ENCODE measurements at places on chromosomes 6 and 20.

DNA sequence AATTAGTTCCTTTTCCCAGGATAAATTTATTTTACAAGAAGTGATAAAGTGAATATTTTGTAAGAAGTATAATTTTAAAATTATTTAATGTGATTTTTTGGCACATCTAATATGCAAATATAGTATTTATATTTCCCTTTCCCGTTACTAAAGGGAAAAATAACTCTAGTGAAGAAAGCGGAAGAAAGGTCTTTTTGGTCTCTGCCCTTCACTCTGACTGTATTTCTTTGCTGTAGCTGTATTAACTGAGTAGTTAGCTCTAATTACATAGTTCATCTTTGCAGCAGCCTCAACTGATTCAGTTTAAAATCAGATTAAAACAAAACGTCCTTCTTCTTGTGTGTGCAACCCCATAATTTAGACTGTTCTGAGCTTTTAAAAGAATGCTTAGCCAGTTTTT is 57.4 kb upstream of the RNF144B start:
- no peaks in the 10 kb centered on the region for H3K4me1 ChIP-seq
- no peaks in the 10 kb centered on the region for H3K36me3 ChIP-seq
- no peaks in the 10 kb centered on the region for H3K27me3 ChIP-seq

DNA sequence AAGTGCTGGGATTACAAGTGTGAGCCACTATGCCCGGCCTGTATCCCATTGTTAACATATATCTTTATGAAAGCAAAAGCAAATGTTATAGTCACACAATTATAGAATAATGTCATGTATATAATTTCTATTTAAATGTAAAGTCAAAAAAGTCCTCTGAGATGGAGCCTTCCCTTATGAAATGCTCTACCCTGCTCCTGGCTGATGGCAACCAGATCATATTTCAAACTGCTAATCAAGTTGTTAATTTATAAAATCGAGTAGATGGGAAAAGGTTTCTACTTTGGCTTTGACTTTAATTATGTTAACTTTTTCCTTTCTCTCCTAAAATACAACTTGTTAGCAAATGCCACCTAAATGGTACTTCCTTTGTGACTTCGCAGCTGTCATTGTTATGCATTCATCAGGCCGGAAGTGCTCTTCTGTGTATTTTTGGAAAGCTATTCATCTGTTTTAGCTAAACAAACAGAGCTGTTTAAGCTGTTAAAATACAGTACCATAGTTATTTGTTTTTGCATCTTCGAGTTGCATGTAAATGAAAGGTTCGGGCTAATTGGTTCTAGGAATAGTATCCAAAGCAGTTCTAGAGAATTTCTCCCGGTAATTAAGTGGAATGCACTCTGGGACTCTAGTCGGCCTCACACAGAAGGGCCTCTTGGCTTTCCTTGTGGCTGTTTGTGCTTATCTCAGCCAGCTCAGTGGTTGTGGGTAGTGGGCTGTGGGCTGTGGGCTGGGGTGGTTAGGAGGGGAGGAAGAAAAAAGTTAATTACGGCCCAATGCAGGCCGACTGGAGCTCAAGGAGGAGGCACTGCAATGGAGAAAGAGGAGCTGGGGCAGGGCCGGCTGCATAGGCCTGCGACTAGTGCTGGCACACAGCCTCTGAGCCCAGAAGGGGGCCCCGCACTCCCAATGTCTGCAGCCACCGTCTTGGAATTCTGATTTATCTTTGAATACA is 34.8 kb downstream of the SLC35D3 start:
- no peak overlapping the region for H3K27ac ChIP-seq
- no peak for DNase-seq
- no peak overlapping the region for H3K4me3 ChIP-seq

DNA sequence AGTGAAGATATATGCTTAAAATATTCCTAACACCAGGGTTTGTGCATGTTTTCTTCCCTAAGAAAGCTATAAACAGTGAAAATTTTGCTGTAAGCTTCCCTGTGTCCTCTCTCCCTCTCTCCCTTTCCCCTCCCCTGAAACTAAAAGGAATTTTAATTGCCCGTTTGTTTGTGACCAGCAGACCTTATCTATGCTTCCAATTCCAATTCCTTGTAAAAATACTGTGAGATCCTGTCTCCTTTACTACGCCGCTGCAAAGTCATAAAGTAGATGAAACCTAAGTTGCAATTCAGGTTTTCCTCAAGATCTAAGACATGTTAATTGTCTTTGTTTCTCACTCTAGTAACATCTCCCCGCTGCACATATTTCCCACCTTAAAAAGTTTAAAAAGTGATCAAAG is 82.3 kb downstream of the DNAH8 start:
- no peak for DNase-seq
- no peaks in the 10 kb centered on the region for H3K27me3 ChIP-seq
- H3K36me3 ChIP-seq, result no peaks in the 10 kb centered on the region
- H3K4me1 ChIP-seq, result no peaks in the 10 kb centered on the region
- no peak overlapping the region for H3K27ac ChIP-seq
- no peak overlapping the region for H3K4me3 ChIP-seq

DNA sequence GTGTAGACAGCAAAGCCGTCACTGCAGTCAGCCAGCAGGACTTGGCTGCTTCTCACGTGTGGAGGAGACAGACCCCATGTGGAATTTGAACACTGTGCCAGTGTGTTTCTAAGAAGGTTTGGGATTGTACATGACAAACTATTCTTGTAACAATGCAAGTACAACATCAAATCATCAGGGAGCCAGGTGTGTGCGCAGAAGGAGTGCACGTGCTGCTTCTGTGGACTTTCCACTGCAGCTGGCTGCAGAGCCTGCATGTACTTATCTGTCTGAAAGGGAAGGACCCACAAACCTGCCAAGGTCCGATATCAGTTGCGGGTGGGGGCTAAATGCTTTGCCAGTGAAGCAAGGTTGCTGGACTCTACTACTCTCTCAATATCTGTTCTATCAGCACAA is 211.6 kb downstream of the WDR27 start:
- H3K36me3 ChIP-seq, result no peaks in the 10 kb centered on the region
- H3K4me1 ChIP-seq, result peaks cover 22% of the 10 kb centered on the region
- no peak overlapping the region for H3K4me3 ChIP-seq
- H3K27ac ChIP-seq, result peak overlapping the region; percentile 11

DNA sequence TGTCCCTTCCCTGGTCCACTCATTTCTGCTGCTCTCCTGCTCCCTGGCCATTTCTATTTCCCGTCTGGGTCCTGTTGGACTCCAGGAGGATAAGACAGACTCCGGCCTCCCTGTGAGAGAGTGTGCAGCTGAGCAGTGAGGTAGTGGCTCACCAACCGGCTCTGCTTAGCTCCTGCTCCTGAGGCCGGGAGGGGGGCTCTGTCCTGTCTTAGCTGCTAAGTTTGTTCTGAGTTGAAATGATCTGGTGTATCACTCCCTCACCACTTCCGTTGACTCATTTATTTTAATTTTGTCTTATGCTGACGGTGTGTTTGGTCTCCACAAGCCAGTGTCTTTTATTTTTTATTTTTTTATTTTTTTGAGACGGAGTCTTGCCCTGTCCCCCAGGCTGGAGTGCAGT is 148.5 kb upstream of the PDE10A start:
- H3K36me3 ChIP-seq, result no peaks in the 10 kb centered on the region
- DNase-seq, result no peak
- H3K4me1 ChIP-seq, result no peaks in the 10 kb centered on the region
- H3K27me3 ChIP-seq, result no peaks in the 10 kb centered on the region
- no peak overlapping the region for H3K27ac ChIP-seq

GRCh38 chr6:165986914-165987482 is 180.7 kb downstream of the TBXT start:
- DNase-seq, result no peak
- peaks cover 14% of the 10 kb centered on the region for H3K27me3 ChIP-seq
- no peaks in the 10 kb centered on the region for H3K36me3 ChIP-seq
- H3K4me1 ChIP-seq, result peaks cover 19% of the 10 kb centered on the region
- H3K27ac ChIP-seq, result peak overlapping the region; percentile 30

GRCh38 chr6:82030301-82030700 is 217.2 kb downstream of the IBTK start:
- H3K4me1 ChIP-seq, result no peaks in the 10 kb centered on the region
- DNase-seq, result no peak
- peak overlapping the region; percentile 18 for H3K27ac ChIP-seq

DNA sequence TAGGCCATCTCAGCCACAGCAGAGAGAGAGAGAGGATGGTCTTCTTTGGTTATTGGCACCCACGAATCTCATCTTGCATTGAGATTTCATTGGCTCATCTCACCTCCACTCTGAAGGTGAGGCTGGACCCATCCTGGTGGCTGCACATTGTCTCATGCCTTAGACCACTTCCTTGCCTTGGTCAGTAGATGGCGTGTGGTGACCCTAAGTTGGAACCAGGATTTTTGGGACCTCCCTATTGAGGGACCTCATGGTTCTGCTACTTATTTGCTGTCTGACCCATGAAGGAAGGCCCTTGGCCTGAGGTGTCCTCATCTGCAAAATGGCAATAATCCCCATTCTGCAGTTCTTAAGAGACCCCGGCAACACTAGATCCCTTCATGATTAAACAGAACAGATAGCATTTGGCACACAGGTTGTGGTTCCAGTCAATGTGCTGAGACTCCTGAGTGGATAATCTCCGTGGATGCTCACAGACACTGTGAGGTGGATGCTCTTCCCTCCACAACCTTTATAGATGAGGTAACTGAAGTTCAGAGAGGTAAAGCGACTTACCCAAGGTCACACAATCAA is 21.5 kb upstream of the AAR2 start:
- no peak for DNase-seq
- H3K4me1 ChIP-seq, result no peaks in the 10 kb centered on the region
- H3K27ac ChIP-seq, result no peak overlapping the region
- H3K36me3 ChIP-seq, result no peaks in the 10 kb centered on the region

- H3K27me3 ChIP-seq, result peaks cover 13% of the 10 kb centered on the region
- H3K36me3 ChIP-seq, result no peaks in the 10 kb centered on the region
- DNase-seq, result no peak
- H3K4me3 ChIP-seq, result no peak overlapping the region
- no peaks in the 10 kb centered on the region for H3K4me1 ChIP-seq
These were observed 165.2 kb upstream of the CST7 start for GRCh38 chr20:24783631-24784492.

DNA sequence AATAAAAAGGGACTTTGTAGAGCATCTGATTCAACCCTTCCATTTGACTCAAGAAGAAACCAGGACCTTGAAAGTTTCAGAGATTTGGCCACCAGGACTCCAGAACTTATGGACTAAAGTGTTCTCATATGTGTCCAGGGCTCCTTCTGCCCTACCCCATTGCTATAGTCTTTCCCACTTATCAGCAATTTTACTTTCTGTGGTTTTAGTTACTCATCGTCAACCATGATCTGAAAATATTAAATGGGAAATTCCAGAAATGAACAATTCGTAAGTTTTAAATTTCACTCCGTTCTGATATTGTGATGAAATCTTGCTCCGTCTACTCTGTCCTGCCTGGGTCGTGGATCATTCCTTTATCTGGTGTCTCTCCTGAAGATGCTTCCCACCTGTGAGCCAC is 259.8 kb downstream of the PHACTR1 start:
- no peak overlapping the region for H3K27ac ChIP-seq
- H3K36me3 ChIP-seq, result no peaks in the 10 kb centered on the region
- no peaks in the 10 kb centered on the region for H3K27me3 ChIP-seq
- DNase-seq, result no peak

- no peak overlapping the region for H3K27ac ChIP-seq
- no peak overlapping the region for H3K4me3 ChIP-seq
These were observed 159.8 kb upstream of the PRDM1 start for GRCh38 chr6:105926318-105926717.

GRCh38 chr6:41522780-41523548 is 23.2 kb upstream of the FOXP4 start:
- no peak overlapping the region for H3K4me3 ChIP-seq
- no peaks in the 10 kb centered on the region for H3K36me3 ChIP-seq
- no peak for DNase-seq
- peaks cover 53% of the 10 kb centered on the region for H3K27me3 ChIP-seq
- H3K4me1 ChIP-seq, result no peaks in the 10 kb centered on the region

- no peak overlapping the region for H3K4me3 ChIP-seq
- H3K27ac ChIP-seq, result peak overlapping the region; percentile 95
These were observed 3.2 kb downstream of the RBM38 start for GRCh38 chr20:57394121-57395082.

- DNase-seq, result peak; percentile 9
- no peaks in the 10 kb centered on the region for H3K36me3 ChIP-seq
- no peaks in the 10 kb centered on the region for H3K4me1 ChIP-seq
- no peak overlapping the region for H3K4me3 ChIP-seq
- H3K27me3 ChIP-seq, result no peaks in the 10 kb centered on the region
- no peak overlapping the region for H3K27ac ChIP-seq
These were observed 218.1 kb downstream of the ERMARD start for GRCh38 chr6:169969372-169970099.

- H3K27me3 ChIP-seq, result peaks cover 6% of the 10 kb centered on the region
- no peak overlapping the region for H3K27ac ChIP-seq
- DNase-seq, result no peak
These were observed 56.2 kb upstream of the KLHL31 start for GRCh38 chr6:53721766-53722165.

- H3K4me3 ChIP-seq, result no peak overlapping the region
- peak overlapping the region; percentile 84 for H3K27ac ChIP-seq
- H3K27me3 ChIP-seq, result no peaks in the 10 kb centered on the region
- H3K4me1 ChIP-seq, result no peaks in the 10 kb centered on the region
- H3K36me3 ChIP-seq, result peaks cover 8% of the 10 kb centered on the region
These were observed 81.4 kb downstream of the SERAC1 start for GRCh38 chr6:158086504-158087223.

DNA sequence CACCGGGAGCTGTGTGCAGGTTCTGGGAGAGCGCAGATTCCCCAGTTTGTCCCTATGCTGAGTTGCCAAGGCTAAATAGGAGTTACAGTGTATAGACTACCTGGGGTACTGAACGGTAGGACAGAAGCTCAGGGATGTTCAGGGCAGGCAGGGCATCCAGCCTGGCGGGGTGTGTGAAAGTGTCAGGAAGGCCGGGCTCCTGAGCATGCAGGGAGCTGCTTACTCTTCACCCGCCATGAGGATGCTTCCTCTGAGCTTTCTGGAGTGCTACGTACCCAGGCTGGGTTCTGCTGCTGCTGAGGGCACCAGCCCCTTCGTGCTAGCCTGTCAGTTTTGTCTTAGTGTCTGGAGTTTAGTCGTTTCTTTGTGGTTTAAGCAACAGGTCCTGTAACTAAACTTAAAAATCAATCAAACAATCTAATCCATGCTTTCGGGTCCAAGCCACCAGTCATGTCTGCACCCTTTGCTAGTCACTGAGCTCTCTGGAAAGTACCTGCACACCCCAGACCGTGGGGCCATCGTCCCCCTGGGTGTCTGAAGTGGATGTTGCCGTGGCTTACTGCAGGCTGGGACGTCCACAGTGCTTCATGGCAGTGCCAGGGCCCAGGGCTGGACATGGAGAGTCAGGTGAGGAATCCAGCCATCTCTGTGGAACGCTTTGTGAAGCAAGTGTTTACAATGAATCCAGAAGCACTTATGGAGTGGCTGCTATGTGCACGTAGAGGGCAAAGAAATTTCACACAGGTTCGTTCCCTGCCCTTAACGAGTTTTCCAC is 220.3 kb upstream of the SNX9 start:
- no peaks in the 10 kb centered on the region for H3K36me3 ChIP-seq
- H3K4me3 ChIP-seq, result no peak overlapping the region
- no peaks in the 10 kb centered on the region for H3K27me3 ChIP-seq
- no peak overlapping the region for H3K27ac ChIP-seq
- H3K4me1 ChIP-seq, result no peaks in the 10 kb centered on the region

GRCh38 chr6:6002005-6002847 is 4.5 kb downstream of the NRN1 start:
- H3K36me3 ChIP-seq, result no peaks in the 10 kb centered on the region
- H3K27ac ChIP-seq, result no peak overlapping the region
- DNase-seq, result no peak
- H3K4me3 ChIP-seq, result no peak overlapping the region

GRCh38 chr6:155955038-155955437 is 499.4 kb upstream of the NOX3 start:
- no peak overlapping the region for H3K4me3 ChIP-seq
- H3K27ac ChIP-seq, result no peak overlapping the region
- no peak for DNase-seq
- no peaks in the 10 kb centered on the region for H3K36me3 ChIP-seq
- no peaks in the 10 kb centered on the region for H3K27me3 ChIP-seq

- H3K4me1 ChIP-seq, result peaks cover 96% of the 10 kb centered on the region
- no peaks in the 10 kb centered on the region for H3K27me3 ChIP-seq
- H3K36me3 ChIP-seq, result no peaks in the 10 kb centered on the region
These were observed 326 bp downstream of the ZMYND8 start for GRCh38 chr20:47356220-47356525.
